ENCODE measurements at places on chromosomes 2 and 18.

- DNase-seq = no peak
These were observed 418.2 kb upstream of the HNRNPA3 start for GRCh38 chr2:176794392-176794791.

- DNase-seq = no peak
These were observed 162.0 kb upstream of the NRP2 start for GRCh38 chr2:205520311-205520710.

DNA sequence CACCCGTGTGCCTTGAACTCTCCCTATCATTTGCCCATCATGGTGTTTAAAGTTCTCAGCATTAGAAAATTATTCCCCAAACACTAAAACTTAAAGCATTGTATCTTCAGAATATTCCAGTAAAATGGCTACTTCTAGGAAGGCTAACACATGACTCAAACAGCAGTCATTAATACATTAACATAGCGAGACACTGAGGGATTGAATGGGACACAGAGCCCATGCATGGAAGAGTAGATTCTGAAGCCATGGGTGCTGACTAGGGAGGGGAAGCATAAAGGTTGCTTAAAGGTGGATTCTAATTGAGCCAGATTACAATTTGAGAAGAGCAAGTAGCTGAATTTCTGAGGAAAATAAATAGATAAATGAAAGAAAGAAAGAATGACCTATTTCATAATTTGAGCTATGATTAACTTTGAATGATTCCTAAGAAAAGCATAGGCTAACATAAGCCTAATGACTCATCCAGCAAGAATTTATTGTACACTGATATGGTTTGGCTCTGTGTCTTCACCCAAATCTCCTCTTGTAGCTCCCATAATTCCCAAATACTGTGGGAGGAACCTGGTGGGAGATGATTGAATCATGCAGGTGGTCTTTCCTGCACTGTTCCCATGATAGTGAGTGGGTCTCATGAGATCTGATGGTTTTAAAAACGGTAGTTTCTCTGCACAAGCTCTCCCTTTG lies 79.8 kb upstream of the PIK3C3 start:
- DNase-seq = no peak

GRCh38 chr2:50455351-50455939 lies 576.5 kb downstream of the NRXN1 start:
- DNase-seq = no peak

GRCh38 chr2:150491430-150491829 lies 4.0 kb upstream of the RND3 start:
- DNase-seq = no peak

DNA sequence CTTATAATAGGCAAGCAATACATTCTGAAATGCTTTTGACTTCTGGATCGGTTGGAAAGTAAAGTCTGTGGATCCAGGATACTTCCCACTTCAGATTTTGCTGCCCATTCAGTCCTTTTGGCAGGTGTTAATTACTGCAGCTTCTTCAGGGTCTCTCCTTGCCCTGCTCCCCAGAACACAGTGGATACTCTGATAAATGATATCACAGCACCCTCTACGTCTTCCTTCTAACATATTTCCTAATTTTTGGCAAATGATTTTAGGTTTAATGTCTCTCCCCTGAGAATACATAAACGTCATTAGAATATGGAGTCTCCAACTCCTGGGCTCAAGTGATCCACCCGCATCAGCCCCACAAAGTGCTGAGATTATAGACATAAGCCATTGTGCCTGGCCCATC lies 249.8 kb downstream of the NYAP2 start:
- DNase-seq = no peak

DNA sequence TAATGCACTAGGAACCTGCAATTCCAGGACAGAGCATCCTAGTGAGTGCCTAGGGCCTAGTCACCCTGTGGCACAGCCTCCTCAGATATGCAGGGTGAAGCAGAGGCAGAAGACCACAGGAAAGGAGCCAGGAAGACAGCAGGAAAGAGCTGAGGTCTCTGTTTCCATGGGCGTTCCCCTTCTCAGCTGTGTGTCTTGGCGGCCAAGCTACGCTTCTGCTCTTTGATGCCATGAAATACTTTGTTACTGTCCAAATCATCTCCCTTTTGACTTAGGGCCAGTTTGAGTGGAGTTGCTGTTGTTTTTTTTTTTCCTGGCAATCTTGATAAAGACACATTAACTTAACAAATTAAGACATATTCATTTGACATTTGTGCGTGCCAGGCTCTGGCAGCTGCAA lies 67.3 kb downstream of the APOB start:
- no peak for DNase-seq

- DNase-seq = no peak
These were observed 268.2 kb upstream of the FBXO11 start for GRCh38 chr2:48174503-48174902.

- no peak for DNase-seq
These were observed 103.0 kb downstream of the TRIB2 start for GRCh38 chr2:12819721-12820120.

- DNase-seq = peak; percentile 5
These were observed 74.6 kb upstream of the GALNT5 start for GRCh38 chr2:157182834-157183396.

DNA sequence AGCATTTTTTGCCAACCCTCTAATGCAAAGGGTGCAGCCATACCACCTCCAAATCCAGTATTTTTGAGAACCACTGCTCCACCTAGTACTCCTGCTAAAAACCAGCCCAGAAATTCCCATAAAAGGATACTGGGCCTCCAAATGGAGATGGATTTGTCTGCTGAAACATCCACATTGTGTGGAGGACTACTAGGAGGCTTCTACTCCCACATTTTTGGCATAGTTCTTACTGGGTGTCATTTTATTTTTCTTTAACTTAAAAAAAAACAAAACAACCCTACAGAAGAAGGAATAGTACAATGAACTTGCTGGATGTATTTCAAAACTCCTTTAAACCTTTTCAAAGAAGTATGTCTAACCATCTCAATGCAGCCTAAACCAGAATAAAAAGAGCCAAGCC lies 219.2 kb downstream of the SRBD1 start:
- DNase-seq = no peak

- DNase-seq = no peak
These were observed 52.4 kb upstream of the UPP2 start for GRCh38 chr2:158049129-158049855.

- DNase-seq = no peak
These were observed 111.6 kb downstream of the TACR1 start for GRCh38 chr2:75087736-75088135.

- no peak for DNase-seq
These were observed 217.8 kb downstream of the CDH2 start for GRCh38 chr18:27959101-27959500.

DNA sequence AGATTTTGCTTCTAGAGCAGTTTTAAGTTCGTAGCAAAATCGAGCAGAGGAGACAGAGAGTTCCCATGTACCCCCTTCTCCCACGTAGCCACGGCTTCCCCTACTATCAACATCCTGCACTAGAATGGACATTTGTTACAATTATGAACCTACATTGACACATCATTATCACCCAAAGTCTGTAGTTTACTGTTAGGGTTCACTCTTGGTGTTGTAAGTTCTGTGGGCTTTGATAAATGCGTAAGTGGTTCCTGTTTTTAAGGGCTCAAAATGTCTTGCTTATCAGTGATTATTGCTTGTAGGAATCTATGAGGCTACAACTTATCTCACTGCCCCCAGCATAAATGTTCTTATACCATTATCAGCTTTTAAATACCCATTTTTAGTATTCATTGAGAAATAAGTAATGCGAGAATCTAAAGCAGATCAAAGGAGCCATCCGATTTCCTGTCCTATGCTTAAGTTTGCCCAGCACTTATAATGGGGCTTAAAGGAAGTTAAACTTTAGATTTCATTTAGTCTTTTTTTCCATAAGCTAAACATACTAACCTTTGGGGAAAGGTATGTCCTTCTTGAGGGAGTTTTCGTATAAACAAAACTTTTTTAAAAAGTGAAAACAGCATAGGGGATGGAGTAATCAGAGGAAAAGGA lies 118.7 kb downstream of the HAUS1 start:
- no peak for DNase-seq

DNA sequence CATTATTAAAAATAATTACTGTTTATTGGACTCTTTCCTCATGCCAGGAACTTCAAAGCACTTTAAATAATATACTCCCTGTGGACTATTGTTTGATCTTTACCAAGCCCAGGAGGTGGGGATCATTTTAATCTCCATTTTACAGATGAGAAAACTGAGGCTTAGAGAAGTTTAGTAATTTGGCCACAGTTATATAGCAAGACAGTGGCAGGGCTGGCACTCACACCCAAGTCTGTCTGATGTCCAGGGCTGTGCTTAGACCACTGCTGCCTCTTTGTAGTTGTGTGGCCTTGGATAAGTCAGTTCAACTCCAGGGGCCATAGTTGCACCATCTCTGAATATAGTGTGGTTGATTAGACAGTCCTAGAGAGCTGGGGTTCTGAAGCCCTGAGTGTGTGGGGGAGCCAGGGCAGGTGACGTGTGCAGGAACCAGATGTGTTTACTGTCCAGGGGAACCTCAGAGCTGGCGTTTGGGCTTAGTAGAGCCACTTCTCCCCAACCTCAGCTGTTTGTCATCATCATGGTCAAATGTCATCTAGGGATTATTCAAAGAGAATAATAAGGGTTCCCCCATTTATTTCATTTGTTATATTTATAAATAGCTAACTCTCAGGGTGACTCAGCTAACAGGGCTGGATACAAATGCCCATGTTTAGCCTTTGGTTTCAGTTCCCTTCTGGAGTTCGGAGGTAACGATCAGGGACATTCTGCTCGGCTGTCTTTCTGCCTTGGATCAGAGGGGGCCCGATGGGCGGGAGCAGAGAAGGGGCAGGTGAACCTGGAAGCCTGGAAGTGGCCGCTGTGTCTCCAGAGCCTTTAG lies 68.0 kb downstream of the BOLA3 start:
- DNase-seq = no peak

GRCh38 chr2:45987856-45988255 lies 309.4 kb upstream of the EPAS1 start:
- no peak for DNase-seq

GRCh38 chr2:65918760-65919187 lies 486.4 kb upstream of the SPRED2 start:
- DNase-seq = peak; percentile 11

- peak; percentile 75 for DNase-seq
These were observed at the start of gene SPIRE1 for GRCh38 chr18:12657684-12658425. TSS of gene SPIRE1 (minus strand) at chr18:12658107. CDS start at chr18:12657866, 241 bp downstream.

- no peak for DNase-seq
These were observed 305.4 kb downstream of the AGAP1 start for GRCh38 chr2:235799281-235799680.

DNA sequence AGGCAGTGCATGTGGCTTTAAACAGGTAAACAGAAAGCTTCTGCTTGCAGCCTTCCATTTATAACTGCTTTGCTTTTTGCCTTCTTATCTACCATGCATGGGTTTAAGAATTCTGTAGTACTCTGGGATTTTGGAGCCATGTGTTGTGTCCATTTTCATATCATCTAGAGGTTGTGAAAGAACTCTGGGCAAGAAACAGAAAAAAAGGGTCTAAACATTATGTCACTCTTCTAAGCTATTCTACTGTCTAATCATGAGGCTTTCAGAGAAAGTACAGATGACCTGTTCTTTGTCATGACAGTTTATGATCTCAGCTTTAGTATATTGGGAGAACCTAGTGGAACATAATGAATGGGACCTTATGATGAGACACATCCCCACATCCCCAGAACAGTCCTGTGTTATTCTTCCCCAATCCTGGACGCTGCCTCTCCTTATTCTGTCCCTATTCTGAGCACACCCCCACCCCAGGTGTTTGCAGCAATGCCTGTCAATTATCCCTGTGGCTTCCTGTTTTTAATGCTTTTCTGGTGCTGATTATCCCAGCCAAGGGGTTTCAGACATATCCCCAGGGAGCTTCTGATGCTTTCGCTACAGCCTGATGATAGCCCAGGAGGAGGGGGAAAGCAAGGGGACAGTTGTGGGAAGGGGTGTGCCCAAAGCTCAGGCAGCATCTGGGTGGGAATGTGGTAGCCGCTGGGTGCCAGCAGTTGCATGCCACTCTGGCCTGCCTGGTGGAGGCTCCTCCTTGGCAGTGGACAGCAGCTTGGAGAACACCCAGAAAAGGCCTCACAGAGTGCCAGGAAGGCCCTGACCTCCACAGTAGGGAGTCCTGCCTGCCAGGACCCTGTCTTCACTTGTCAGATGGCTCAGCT lies 169.5 kb upstream of the MAP3K20 start:
- DNase-seq = no peak

DNA sequence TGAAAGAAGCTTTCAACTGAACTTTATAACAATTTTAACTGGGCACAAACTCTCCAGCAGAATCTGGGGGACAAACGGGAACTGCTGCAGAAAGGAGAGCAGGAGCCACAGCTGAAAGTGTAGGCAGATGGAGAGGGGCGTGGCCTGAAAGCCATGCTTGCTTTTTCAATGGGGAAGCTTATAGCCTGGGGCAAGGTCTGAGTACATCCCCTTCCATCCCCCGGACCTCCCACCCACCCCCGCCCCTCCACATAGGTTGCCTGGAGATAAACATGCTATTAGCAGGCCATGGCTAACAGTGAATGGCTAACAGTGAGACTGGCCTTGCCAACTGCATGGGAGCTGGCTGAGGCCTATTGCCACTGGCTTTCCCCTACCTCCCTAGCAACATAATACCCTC lies 317.9 kb upstream of the TANK start:
- no peak for DNase-seq

- no peak for DNase-seq
These were observed 697.0 kb upstream of the ID2 start for GRCh38 chr2:7984693-7985353.

- DNase-seq = peak; percentile 10
These were observed 48.6 kb downstream of the SPRED2 start for GRCh38 chr2:65383541-65384488.
